CD4-positive, alpha-beta T cell treated with Interleukin-12 subunit alpha and Interleukin-12 subunit beta, for 1 hour (primary cell): ENCODE measurements at places on chromosomes 7 and 10.

DNA sequence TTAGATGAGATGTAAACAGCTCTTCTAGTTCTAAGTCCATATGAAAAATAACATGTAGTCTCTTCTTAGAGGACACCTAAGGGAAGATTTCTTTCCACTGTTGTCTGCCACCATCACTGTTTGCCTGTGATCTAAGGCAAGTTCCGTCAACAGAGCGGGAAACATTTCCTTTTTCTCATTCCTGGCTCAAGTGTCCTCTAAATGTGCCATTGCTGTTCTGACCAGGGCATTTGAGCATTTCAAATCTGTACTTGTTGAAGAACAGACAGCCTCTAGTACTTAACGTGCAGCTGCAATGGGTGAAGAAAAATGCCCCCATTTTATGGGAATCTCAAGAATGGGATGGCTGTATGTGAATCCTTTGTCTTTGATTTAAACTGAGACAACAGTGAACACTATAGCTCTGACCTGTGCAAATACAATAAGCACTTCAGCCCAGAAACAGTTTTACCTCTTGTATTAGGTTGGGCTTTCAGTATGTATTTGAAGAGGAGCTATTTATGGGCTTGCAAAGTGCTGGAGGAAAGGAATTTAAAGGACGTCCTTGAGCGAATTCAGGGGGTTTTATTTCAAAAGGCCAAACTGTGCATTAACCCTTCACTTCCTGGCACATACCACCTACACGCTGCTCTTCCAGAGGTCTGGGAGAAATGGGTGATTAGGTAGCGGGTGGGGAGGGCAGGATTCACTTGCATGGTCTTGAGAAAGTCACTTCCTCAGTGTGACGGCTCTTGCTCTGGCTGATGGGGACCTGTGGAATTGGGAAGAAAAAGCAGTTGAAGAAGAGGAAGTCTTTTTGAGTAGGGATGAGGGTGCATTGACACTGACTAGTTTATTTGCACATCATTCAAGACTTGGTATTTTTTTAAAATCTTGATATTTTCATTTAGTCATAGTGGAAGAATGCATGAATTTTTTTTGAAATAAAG is 66.1 kb downstream of the THNSL1 start:
- DNase-seq, result no peak

DNA sequence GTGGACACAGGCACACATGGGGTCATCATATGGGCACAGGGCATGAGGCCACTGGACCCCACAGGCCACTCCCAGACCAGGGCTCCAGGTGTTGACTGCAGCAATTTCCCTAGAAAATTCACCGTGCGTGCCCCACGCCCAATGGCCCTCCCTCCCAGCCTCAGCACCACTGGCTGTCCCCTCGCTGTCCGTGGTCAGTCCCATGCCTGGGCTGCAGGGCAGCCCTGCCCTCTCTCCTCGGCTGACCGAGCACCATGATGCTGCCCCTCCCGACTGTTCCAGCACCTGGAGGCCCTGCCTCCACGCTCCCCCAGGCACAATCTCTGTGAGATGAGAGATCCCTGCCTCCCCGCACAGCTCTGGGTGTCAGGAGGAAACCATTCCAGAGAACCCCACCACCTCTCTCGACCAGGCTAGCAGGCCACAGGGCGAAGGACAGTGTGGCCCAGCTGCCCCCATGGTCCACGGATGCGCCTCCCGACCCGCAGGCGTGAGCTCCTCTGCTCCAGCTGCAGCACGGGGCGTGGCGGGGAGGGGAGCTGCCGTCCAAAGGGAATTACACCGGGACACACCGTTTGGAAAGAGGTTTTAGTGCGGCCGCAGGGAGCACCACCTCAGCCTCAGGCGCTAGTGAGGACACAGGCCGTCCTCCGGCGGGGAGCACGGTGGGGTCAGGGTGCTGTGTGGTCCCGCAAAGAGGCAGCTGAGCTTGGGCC is 12.6 kb downstream of the NUDT1 start:
- no peak for DNase-seq

DNA sequence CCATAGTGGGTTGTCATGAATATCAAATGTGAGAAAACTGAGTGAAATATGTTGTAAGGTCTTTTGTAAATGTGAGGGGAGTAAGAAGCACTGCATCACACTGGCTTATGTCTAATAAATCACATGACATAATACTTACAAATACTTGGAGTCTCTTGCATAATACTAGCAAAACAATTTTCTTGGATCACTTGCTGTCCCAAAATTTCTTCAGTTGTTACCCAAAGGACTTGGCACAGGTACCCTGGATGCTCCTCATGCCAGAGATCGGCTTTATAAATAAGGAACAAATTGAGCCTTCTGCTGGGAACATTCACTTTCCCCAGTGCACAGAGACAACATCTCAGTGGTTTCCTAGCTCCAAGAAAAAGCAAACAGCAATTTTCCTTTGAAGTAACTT is 5.0 kb upstream of the LRIT2 start:
- DNase-seq, result no peak

DNA sequence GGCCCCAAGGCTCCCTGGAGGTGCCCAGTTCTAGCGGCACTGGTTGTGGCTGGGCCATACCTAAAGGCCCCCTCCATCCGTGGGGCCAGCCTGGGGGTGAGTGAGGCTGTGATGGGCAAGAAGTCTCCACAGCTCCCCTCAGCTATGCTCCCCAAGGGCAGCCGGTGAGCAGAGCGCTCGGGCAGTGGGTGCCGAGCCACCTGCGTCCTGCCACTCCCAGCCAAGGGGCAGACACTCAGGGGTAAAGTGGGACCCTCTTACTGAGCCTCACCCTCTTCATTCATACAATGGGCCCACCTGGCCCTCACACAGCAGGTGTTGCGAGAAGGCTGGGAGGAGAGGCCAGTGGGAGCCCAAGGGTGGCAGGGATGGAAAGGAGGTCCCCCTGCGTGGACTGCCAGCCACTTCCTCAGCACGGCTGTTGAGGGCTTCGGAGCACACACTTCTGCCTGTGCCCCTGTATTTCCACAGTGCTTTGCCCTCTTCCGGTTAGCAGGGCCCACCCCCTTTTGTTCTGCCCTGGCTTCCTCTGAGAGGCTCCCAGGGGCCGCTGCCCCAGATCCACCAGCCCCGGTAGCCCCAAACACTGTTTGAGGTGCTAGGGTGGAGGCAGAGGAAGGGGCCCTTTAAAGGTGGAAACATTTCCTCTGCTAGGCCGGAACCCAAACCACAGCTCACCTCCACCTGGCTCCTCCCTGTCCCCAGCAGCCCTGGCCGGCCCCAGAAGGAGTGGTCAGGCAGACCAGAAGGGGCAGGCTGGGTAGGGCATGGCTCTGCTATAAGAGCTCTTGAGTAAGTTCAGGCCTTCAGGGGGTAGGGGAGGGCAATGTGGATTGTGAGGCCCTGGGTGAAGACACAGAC is 16.4 kb upstream of the C10orf105 start:
- DNase-seq, result peak; percentile 73

DNA sequence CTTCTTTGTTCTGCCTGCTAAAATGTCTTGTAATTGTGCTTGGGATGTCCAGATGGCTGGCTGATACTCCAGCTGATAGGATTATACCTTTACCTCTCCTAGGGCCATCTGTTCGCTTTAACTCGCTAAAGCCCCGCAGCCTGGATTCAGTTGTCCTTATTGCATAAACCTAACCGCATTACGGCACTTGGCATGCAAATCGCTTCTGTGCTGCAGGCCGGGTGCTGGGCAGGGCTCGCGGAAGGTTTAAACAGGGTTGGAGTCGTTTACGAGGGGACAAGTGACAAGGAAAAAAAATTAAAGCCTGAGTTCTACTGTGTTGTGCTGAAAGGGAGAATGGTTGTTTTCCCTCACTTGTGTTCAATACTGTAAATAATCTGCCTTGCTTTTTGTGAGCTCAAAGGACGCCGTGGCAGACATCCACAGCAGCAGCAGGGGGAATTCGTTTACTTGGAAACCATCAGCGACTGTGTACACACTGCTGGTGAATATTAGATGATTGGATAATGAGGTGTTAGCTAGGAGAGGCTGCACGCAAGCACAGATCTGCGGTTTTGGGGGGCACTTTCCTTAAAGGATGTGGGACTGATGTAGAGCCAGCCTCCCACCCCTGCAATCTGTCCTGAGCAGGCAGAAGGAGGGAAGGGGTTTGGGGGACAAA is 93.0 kb downstream of the EBF3 start:
- DNase-seq, result no peak
